ENCODE measurements at places on chromosomes 13 and 19. TPM values are rescaled to one million over a fixed set of nuclear protein-coding genes. Genes with fewer than 3 reads are reported as not detected.

The GIPR gene
- total RNA-seq: 0.09 TPM

The ZNF682 gene
- 0.54 TPM for total RNA-seq

The TEX26 gene
- total RNA-seq: not detected

The INSL3 gene
- total RNA-seq: not detected

The CYP4F2 gene
- not detected for total RNA-seq

The C19orf85 gene
- total RNA-seq: not detected

Data from endothelial cell of coronary artery (primary cell).